ENCODE measurements at places on chromosomes 7 and 10.
A peak's percentile ranks its signal among the peaks of the same experiment; 100 is the strongest.

DNA sequence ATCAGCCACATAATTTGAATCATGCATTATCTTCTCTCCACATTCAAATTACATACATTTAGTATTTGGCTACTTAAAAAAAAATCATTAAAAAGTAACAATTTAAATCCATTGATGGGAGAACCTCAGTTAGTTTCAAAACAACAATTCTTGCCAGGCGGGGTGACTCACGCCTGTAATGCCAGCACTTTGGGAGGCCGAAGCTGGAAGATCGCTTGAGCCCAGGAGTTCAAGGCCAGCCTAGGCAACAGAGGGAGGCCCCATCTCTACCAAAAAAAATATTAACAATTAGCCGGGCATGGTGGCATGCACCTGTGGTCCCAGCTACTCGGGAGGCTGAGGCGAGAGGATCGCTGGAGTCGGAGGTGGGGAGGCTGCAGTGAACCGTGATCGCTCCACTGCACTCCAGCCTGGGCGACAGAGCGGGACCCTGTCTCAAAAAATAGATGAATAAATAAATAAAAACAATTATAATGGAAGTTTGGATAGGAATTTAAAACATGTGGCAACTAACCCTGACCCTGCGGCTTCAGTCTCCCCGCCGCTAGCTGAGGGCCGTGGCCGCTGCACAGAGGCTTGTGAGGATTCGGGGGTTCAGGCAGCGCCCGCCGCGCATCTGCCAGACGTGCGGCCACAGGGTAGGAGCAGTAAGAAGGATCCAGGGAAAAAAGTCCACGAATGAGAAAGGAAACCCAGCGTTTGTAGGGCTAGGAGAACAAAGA lies 1.1 kb upstream of the CSGALNACT2 start:
- no peak for DNase-seq

DNA sequence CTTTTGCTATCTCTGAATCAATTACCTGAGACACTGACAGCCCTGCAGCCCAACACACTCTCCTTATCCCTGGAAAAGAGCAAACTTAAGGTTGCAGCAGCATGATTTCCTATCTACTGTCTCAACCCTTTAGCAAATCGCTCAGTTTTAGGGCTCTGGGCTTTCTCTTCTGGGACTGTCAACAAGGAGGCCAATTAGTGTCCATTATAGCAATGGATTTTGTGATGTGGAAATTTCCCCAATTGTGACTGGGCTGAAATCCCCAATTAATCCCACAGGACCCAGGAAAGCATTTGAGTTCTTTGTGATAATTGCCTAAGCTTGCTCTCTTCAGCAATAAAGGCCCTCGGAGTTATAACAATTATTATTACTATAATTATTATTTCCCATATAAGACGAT lies 197.0 kb downstream of the ZNF438 start:
- DNase-seq: no peak

- no peak for DNase-seq
Measured at GRCh38 chr10:93784059-93784458, 26.3 kb downstream of the LGI1 start.

DNA sequence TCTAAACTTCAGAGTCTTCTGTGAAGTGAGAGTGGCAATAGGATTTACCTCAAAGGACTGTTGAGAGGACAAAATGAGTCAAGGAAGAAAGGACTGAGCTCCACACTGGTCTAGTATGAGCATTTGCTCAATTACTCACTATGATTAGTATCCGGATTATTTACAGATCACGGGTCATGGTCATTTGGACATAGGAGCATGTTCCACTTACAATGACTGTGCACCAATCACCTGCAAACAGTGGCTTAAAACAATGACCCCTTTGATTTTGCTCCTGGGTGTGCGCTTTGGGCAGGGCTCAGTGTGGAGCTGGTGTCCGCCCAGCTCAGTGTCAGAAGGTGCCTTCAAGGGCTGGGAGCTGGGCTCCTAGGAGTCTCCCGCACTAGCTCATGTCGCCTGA lies 225.4 kb downstream of the TCERG1L start:
- DNase-seq: no peak

DNA sequence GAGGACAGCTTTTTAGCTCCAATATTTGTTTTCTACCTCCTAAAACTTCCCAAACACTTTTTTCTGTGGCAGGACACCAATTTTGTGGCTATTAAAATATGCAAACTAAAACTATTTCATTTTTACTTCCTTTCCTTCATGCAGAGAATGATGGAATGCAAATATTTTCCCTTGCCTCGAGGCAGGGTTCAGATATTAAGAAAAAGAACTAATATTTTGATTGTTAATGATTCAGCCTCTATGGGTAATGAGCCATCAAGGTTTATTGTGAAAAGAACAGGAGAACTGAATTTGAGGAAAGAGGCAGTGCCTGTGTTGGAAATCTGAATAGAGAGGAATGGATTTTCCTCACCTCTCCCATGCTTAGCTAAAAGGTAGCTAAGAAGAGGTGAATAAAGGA lies 43.1 kb upstream of the CASD1 start:
- no peak for DNase-seq

DNA sequence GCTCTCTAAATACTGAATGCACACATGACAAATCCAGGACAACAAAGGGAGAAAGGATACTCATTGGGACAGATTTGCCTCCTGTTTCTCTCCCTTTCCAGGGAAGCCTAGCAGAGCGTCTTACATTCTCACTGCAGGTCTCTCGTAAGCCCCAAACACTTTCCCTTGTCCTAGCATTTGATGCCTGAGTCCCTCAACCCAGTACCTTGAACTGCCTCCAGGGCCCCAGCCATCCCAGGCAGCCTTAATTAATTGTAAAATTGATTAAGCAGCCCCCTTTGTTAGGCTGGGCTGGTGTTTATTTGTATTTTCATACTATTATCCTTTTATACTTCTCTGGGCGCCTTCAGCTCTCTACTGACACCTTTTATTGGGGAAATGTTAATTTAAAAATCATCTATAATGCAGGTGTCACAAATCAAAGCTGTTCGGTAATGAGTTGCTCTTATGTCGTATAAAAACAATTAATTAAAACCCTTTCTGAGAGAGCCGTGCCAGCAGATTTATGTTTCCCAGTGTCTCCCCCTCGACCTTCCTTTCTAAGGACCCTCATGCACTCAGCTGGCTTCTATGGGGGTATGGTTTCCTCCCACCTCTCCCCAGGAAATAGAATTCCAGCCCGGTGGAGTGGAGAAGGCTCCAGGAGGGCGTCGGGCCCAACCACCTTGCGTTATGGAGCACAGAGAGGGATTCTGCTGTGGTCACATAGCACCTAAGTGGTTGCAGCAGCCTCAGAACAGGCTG lies 243.8 kb downstream of the RPS24 start:
- no peak for DNase-seq

- no peak for DNase-seq
Measured at GRCh38 chr10:9253121-9253520, 1198.6 kb downstream of the GATA3 start.

DNA sequence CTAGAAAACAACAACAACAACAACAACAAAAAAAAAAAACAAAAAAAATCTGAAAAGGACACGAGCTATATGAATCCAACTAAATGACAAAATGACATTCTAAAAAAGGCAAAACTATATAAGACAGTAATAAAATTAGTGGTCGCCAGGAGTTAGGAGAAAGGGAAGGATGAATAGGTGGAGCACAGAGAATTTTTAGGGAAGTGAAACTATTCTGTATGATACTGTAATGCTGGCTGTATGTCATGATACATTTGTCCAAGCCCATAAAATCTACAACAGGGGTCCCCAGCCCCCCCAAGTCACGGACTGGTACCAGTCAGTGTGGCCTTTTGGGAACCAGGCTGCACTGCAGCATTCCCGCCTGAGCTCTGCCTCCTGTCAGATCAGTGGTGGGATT lies 2.8 kb upstream of the PUS7 start:
- no peak for DNase-seq

DNA sequence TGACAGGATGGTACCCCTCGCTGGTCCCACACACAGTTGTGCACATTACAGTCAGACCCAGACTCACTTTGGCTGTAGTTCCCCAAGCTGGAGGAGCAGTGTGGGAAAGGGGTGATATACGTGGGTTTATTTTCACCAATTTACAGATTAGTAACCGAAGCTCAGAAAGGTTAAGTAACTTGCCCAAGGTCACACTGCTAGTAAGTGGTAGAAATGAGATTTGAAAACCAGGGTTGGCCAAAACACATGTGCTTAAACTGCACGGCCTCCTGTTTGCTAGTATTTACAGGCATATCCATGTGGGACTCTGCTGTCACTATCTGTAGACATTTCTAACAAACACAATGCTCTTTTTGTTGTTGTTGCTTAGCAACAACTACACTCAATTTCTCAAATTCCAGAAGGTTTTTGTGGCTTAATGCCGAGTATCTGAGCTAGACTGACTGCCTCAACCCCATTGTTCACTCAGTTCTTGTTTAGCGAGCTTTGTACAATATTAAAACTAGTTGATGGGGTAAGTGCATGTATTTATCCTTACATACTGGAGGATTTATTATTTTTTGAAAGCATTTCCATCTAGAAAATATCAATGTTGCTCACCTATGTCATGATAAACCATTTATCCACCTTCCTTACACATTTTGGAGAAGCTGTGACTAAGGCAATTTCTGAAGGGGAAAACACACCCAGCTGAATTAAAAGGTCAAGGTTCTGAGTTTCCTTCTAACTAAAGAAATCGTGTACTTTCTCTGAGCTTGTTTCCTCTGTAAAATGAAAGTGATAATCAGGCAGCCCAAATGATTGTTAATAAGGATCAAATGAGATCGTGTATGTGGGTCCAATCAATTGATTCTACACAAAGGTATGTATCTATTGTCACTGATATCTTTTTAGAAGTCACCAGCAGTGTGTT lies 5.3 kb upstream of the TMEM139 start:
- no peak for DNase-seq

GRCh38 chr10:9625304-9625703 lies 1392.4 kb upstream of the CELF2 start:
- no peak for DNase-seq

DNA sequence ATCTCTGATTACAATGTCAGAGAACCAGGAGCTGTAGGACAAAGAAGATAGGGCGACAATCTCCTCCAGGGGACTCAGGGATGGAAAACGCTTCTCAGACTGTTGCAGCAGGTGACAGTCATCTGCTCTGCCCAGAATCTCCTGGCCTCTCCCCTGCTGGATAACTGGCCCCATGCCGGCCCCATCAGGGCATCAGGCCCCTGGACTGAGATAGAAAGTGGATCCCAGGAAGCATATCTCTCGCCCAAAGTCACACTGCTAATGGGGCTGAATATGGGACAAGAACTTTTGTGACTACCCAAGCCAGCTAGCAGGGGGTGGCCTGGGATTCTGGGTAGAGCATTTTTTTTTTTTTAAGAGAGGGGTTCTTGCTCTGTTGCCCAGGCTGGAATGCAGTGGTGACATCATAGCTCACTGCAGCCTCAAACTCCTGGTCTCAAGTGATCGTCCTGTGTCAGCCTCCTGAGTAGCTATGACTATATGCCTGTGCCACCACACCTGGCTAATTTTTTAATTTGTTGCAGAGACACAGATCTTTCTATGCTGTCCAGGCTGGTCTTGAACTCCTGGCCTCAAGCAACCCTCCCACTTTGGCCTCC lies 20.5 kb upstream of the MLXIPL start:
- no peak for DNase-seq

GRCh38 chr7:98266840-98267239 lies 14.6 kb upstream of the BRI3 start:
- no peak for DNase-seq

- DNase-seq: peak; percentile 15
Measured at GRCh38 chr7:74051629-74052410, 23.8 kb downstream of the ELN start.

DNA sequence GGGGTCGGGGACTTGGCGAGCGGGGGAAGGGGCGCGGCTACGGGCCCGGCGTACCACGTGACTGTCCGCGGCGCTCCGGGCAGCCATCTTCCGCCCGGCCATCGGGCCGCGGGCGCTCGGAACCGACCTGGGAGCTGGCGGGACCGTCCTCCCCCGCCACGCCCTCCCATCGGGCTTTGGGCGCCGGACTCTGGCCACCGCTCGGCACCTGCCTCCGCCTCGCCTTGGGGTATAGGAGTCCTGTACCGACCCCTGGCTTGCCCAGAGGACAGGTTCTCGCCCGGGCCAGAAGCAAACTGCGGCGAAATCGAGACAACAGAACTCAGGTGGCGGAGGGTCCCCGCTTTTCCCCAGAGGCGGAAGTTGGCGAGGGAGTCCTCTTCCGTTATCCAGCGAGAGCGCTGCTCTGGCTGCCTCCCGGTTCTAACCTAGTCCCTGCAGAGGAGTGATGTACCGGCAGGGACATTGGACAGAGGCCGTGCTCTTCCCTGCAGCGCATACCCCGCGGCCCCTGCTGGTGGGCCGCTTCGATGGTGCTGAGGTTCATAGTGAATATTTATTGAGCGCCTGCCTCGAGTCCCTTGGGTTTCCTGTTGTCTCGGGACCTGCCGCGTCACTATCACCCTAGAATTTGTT lies 1.2 kb upstream of the SGMS1 start:
- DNase-seq: peak; percentile 83

DNA sequence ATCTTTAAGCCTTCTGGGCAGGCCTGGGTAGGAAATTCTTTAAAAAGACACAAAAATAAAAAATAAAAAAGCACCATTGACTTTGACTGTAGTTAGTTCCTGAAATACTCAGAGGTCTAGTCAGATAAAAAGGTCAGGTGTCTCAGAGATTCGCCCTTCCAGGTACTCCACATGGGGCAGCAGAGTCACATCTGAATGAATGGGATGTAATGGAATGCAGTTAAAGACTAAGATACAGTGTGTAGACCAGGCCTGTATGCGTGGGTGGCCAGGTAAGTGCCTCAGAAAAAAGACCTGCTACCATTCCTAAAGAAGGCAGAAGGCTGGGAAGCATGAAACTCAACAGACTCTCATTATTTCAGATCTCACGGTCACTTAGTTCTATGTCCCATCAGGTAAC lies 68.6 kb upstream of the SEM1 start:
- no peak for DNase-seq

DNA sequence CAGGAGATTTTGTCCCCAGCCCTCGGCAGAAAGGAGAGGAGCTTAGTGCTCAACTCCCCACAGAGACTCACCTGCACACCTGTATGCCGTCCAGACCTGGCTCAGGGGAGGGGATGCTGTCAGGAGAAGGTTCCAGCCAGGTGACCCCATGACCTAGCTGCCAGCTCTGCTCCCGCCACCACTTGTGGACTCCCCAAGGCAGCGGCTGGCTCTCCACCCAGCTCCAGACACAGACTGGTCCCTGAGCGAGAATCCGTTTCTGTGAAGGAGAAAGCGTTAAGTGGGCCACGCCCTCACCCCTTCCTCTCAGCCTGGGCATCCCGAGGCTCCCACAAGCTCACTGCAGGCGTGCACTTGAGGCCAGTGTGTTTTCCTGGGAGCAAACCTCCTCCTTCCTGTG lies 76.4 kb downstream of the RGS10 start:
- DNase-seq: no peak

Measured in GDM1 (cell line).